ENCODE measurements at places on chromosomes 13 and 19.

GRCh38 chr13:21522847-21523246 lies 63.7 kb upstream of the ZDHHC20 start:
- DNase-seq = no peak

- no peak for DNase-seq
Observed at GRCh38 chr13:79060216-79060615, 345.8 kb downstream of the RBM26 start.

DNA sequence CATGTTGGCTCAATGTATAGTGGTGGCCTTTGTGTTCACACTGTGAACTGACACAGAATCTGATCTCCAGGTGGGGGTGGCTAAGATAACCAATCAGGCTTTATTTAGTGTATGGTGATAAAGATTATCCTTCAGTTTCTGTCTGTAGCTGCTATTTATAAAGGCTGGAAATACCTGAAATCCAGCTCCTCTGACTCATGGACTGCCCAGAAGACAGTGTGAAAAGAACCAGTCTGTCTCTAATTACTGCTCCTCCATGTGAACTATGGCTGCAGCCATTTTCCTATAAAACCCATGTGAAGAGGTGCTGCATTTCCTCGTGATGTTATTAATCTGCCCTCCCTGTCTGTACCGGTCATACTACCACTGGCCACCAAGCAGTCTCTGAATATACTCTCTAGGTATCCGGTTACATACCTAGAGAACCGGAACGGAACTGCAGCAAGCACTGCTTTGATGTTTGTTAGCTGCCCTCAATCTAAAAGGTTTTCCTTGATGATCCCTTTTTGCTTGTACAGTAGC lies 238.0 kb downstream of the LHFPL6 start:
- DNase-seq = no peak

DNA sequence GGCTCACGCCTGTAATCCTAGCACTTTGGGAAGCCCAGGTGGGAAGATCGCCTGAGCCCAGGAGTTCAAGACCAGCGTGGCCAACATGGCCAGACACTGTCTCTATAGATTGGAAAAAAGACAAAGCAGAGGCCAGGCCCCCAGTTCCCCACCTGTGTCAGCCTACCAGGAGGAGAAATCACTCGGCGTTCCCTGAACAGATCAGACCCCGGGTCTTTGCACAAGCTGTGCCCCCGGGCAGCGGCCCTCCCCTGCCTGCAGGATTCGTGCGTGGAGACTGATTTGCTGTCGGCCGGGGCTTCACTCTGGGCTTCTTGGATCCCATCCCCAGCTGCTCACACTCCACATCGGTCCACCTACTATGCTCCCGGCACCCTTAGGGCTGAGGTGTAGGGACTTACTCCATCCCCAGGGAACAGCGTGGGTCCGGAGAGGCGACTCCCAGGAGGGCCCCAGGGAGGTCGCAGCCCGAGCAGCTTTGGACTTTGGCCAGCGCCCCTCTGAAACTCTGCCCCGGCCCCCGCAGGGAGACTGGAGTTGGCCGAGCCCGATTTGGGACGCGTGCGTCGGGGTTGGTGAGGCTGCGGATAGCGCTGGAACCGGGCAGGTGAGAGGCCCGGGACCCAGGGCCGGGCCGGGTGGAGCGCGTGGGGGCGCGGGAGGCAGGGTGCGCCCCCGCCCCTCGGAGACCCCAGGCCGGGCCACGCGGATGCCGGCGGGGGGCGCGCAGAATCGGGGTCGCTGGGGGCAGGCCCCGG lies 515 bp upstream of the EFNA2 start:
- DNase-seq = no peak

GRCh38 chr13:32255724-32256109 lies 59.4 kb downstream of the ZAR1L start:
- DNase-seq = no peak

- no peak for DNase-seq
Observed at GRCh38 chr19:29201855-29202254, 11.1 kb downstream of the UQCRFS1 start.

DNA sequence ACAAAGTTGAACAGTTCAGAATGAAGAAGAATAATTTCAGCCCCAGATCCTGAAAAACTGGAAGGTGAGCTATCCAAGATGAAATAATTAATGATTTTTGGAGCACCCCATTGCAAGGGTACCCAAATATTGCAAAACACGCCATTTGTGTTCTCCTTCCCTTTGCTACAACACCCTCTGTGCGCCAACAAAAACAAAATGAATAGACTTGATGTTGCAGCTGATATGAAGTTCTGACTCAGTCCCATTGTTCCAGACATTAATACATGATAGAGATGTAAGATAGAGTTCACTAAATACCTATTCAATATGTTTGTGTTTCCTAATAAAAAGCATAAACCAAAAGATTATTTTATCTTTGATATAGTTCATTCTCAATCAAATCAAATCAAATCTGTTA lies 287.5 kb upstream of the SOX21 start:
- no peak for DNase-seq

- DNase-seq = no peak
Observed at GRCh38 chr19:14830702-14831101, 4.3 kb downstream of the OR7A5 start.

DNA sequence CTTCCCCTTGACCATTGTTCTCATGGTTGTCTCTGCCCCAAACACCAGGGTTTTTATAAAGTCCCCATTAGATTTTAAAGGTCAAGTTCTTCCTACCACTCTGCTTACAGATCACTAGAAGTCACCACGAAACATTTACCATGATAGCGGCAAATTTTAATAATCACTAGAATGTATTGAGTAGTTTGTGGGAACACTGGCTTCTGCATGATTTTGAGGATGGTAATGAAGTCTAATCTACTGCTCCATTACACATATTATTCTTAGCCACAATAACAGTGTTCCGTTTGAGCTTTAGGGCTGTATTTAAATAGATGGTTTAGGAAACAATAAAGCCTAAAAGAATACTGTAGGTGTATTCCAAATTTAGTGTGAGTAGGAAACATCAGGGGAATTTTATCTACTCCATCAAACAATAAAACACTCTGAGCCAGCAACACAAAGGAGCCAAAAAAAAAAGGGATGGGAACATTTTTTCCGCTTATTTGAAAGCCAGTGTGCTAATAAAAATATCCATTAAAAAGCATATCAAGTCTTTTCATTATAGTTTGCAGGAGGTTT lies 49.7 kb downstream of the KLF12 start:
- DNase-seq = no peak

DNA sequence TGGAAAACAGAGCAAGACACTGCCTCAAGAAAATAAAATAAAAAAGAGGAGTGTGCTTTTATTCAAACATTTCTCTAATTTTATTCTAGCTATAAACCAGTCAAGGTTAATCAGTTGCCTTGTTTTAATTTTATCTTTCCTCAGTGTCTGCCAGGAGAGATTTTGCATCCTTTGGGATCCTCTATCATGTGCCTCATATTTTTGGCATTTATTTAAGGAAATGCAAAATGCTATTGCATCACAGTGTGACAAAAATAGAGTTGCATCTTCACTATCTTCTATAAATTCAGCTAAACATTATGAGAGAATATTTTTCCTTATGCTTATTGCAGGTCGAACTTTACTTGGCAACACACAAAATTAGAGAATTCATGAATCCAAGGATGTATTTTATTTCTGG lies 639.0 kb upstream of the KLF12 start:
- DNase-seq = no peak

DNA sequence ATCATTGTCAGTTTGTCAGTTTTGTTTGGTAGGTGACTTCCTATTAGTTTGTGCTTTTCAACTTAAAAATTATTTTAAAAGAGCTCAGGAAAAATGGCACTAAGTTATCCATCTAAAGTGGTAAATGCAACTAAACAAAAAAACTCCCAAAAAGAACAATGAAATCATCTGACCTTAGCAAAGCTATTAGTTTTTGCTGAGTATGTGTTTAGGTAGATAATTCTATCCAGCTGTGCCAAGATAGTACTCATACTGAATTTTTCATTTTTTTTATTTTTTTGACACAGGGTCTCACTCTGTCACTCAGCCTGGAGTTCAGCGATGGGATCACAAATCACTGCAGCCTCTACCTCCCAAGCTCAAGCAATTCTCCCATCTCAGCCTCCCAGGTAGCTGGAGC lies 645.3 kb downstream of the TBC1D4 start:
- DNase-seq = no peak

DNA sequence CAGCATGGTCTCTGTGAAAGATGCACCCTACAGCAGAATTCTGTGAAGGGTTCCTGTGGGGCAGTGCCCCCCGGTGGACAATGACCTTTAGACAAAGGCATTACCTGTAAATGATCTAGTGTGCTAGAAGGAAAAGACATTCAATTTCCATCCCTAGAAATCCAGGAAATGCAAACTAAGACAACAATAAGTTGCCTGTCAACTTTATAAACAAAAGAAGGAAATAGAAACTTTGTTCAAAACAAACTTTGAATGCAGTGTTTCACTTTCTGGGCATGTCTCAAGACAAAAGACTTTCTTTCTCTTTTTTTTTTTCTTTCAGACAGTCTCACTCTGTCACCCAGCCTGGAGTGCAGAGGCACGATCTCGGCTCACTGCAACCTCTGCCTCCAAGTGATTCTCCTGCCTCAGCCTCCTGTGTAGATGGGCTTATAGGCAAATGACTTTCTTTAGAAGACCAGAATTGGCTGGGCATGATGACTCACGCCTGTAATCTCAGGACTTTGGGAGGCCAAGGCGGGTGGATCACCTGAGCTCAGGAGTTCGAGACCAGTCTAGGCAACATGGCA lies 15.5 kb downstream of the TEX101 start:
- no peak for DNase-seq

DNA sequence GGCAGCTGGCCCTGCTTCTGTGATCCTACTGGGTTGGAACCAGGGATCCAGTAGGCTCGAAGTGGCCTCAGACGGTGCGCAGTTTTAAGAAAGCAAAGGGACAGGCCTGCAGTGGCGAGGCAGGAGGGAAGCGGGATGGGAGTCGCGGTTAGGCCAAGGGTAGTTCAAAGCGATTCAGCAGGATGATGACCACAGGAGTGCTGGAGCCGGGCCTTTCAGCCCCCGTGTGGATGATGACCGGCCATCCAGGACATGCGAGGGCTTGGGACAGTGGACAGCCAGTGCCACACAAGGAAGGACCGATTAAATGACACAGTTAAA lies 854 bp downstream of the RNASEH2B start:
- DNase-seq = no peak

- no peak for DNase-seq
Observed at GRCh38 chr19:19550485-19550929, 12.4 kb downstream of the CILP2 start.

DNA sequence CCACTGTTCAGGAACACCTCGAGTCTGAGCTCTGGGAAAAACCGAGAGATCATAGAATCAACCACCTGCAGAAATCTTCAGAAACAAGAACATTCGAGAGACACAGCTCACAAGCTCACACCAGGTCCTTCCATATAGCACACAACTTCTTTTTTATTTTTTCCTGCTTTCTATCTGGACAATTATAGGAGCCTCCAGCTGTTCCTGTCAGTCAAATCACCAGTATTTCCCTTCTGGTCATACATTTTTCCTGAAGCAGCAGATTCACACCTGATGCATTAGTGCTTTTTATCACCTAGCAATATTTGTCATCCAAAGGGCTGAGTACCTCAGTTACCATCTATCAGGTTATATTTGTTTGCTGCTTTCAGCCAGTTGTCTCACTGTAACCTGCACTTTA lies 323.5 kb downstream of the FOXO1 start:
- no peak for DNase-seq

- DNase-seq = no peak
Observed at GRCh38 chr19:55956431-55956830, 8.8 kb downstream of the NLRP8 start.

DNA sequence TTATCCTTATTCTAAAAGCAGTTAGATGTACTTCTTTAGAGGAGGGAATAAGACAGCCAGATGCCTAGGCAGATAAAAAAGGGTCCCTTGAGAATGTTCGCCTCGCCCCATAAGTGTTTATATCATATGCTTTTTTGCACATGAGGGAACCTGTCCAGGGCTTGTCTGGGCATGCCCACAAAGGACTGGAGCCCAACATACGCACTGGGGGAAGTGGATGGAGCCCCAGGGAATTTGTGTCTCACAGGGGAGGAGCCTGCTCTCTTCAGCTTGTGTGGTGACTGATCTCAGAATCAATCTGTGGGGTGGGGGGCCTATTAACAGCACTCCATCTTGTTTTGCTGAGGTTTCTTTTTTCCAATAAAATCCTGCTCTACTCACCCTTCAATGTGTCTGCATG lies 22.6 kb downstream of the MED4 start:
- DNase-seq = no peak

GRCh38 chr19:4327252-4327876 lies 11.3 kb downstream of the STAP2 start:
- peak; percentile 90 for DNase-seq

- DNase-seq = no peak
Observed at GRCh38 chr13:32501064-32501463, 37.5 kb downstream of the N4BP2L2 start.

- DNase-seq = no peak
Observed at GRCh38 chr13:112104881-112105234, 37.9 kb downstream of the SOX1 start.

- no peak for DNase-seq
Observed at GRCh38 chr13:47288546-47288945, 391.7 kb upstream of the HTR2A start.

GRCh38 chr13:22278336-22278929 lies 607.6 kb downstream of the FGF9 start:
- DNase-seq = peak; percentile 75

GRCh38 chr13:84951128-84951527 lies 848.1 kb downstream of the SLITRK6 start:
- DNase-seq = no peak

- no peak for DNase-seq
Observed at GRCh38 chr13:34070544-34071303, 252.8 kb downstream of the RFC3 start.

- peak; percentile 72 for DNase-seq
Observed at GRCh38 chr19:35673121-35673804, 6.9 kb downstream of the UPK1A start.

- DNase-seq = no peak
Observed at GRCh38 chr13:75687150-75687763, 51.1 kb downstream of the LMO7 start.

DNA sequence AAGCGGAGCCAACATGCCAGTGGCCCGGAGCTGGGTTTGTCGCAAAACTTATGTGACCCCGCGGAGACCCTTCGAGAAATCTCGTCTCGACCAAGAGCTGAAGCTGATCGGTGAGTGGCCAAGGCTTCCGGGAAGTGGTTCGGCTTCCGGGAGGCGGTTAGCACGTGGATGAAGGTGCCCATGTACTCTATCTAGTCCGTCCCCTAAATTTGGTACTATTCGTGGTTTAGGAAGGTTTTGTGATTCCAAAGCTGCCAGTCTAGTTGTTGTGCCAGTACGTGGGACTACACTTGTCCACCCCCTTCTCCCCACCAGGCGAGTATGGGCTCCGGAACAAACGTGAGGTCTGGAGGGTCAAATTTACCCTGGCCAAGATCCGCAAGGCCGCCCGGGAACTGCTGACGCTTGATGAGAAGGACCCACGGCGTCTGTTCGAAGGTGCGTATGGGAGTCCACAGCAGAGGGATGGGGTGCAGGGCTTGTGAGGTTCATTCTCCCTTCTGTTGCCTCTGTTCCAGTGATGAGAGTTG lies 579 bp downstream of the RPS9 start:
- DNase-seq = no peak

DNA sequence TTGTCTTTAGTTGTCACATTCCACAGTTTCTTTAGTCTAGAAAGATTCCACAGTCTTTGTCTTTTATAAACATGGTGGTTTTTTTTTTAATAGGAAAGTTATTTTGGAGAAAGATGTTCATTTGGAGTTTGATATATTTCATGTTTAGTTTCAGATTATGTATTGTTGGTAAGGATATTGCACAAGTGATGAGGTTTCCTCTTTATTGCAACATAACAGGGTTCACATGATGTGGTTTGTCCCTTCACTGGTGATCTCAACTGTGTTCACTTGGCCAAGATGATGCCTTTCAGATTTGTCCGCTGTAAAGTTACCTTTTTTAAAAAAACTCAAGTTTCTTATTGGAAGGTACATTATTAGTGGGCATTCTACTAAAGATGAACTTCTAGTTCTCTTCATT lies 3.2 kb downstream of the ZNF230 start:
- DNase-seq = no peak
